ENCODE measurements at places on chromosomes 6 and 20.

DNA sequence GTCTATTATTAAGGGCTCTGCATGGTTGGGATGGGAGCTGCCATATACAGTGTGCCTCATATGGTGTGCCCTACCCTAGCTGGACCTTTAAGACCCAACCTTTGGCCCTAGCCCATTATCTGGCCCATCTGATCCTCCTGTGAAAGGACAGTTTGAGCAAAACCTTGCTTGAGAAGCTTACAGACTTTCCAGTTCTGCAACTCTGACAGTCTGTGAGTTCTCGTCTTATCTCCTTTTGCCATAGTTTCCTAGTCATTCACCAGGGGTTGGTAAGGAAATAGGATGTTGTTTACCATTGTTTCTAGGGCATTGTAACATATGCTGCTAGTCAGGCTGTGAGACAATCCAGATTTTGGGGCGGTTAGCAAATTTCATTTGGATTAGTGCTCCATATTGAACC lies 17.2 kb downstream of the CTNNBL1 start:
- DNase-seq: peak; percentile 44

DNA sequence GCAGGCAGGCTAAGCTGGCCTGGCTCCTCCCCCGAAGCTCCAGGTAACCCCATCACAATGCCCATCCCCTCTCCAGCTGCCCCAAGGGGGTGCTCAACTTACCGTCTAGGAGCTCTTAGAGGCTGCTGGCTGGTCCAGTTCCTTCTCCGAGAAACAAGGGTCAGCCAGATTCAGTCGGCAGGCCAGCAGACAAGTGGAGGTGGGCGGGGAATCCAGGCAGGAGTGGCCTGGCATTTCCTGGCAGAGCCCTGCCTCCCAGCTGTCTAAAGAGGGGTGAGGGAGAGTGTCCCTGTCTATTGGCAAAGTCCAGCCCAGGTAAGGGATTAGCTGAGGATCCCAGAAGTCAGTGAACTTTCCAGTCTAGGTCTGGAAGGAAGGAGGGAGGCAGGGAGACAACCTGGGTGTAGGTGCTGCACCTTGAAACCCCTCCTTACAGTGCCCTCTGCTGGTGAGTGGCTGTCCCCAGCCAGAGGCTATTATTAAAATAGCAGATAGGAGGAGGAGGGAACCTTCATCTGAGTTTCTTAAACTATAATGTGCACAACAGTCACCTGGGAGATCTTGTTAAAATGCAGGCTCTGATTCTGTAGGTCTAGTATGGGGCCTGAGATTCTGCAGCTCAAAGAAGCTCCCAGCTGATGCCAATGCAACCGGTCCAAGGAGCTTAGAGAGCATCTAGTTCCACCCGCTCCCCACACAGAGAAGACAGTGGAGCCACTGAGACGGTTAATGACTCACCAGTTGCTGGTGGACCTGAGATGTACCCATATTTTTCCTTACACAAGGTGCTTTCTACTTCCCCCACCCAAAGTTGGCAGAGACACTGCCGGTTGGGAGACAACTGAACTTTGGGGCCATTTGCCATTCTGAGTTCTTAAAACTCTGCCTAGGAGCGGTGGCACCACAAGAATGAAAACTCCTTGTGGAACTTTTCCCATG lies at the start of gene UNC5CL:
UNC5CL (minus strand) TSS at position 162 of the 939 bp plus-strand sequence. CDS start 4,147 bp downstream, outside the sequence.
- DNase-seq: no peak

- peak; percentile 8 for DNase-seq
These were observed 58.7 kb upstream of the SLC2A12 start for GRCh38 chr6:134111062-134111677.

GRCh38 chr6:39068391-39068790 lies 19.8 kb downstream of the GLP1R start:
- DNase-seq: no peak

DNA sequence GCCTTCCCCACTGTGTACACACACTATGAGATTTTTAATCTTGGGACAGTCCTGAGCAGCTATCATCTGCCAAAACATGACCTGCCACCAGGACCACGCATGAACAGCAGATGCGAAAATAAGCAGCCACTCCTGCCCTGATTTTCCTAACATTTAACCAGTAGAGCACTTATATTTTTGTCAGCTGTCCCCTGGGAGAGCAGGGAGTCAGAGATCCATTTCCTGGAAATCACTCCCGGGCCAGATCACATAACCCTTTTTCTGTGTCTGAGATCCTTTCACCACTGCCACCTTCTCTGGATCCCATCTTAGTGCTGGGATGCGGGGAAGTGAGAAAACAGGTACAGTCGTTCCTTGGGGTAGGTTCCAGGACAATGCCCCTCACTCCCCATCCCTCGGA lies 5.7 kb downstream of the SDCBP2 start:
- DNase-seq: no peak

DNA sequence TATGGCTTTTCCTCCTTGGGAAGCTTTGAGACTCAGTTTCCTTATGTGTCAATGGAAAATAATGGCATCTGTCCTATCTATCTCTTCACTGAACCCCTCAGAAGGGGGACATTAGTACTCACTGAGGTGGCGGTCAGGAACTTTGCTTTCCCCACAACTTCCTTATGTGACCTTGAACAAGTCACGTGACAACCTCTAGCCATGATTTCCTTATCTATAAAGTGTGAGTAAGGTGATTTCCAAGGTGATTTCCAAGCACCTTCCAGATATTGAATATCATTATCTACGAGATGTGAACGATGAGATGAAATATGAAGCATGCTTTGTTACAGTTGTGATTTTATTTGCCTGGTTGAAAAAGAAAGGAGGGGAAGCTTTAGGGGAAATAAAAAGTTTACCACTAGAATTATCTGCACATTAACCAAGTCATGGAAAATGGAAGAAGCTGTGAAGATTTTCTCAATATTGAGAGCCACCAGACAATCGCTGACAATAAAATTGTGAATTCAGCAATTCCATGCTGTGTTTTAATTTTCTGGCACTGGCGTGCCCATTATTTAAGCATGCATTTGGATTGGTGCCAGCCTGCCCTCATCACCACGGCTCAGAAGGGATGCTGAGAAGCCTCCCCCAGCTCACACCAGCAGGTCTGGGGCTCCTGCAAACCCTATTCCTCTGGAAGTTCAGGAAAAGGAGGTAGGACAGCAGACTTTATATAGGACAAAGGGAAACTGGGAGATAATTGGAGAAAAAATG lies 255.3 kb downstream of the CD83 start:
- DNase-seq: no peak

DNA sequence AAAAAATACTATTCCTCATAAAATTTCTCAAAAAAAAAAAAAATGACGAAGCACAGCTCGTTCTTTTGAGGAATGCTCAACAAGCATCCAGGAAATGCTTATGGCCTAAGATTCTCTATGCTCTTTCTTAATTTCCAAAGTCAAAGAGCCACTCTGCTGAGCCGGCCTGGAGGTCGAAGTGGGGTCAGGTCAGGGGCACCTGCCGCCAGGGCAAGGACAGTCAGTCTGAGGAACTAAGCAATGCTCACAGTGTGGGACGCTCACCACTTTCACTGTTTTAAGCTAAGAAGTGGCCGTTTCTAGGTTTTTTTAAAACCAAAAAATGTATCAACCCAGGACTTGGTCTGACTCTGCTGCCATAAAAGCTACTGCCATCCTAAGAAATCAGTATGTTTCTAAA lies 17.3 kb downstream of the YTHDF1 start:
- DNase-seq: no peak

DNA sequence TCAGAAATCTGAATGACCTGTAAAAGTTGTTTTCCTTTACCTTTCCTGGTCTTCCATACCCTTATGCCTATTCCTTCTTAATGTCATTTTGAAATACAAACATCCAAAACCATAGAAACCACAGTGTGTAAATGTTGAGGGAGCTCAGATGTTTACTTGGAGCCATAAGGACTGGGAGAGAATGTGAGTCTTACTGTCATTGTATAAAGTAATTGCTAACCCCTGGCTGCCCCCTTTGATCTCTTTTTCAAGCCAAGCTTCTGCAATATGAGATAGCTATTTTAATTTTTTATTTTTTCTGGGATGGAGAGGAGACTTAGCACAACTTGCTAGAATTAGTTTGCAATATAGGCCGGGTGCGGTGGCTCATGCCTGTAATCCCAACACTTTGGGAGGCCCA lies 124.4 kb upstream of the AKIRIN2 start:
- no peak for DNase-seq

GRCh38 chr20:62668441-62669027 lies 26.2 kb downstream of the SLCO4A1 start:
- no peak for DNase-seq

DNA sequence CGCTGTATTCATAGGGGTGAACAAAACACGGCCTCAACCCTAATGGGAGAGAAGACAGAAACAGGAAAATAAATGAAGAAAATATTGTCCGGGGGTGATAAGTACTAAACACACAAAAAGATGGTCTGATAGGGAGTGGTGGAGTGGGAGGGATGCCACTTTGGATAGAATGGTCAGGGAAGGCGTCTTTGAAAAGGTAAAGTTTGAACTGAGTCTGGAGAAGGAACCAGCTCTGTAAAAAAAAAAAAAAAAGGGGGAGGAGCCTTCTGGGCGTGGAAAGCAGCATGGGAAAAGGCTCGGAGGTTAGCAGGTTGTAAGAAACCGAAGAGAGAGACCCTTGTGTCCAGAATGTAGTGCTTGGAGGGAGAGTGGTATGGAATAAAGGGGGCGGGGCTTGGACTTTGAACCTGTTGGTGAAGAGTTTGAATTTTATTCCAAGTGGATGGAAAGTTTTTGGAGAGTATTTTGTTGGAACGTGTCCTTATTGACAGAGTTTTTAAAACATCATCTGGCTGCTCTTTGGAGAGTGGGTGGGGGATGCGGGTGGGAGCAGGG lies 1.8 kb downstream of the CHMP4B start:
- no peak for DNase-seq

- DNase-seq: no peak
These were observed 68.6 kb downstream of the ZDHHC14 start for GRCh38 chr6:157449610-157450009.

DNA sequence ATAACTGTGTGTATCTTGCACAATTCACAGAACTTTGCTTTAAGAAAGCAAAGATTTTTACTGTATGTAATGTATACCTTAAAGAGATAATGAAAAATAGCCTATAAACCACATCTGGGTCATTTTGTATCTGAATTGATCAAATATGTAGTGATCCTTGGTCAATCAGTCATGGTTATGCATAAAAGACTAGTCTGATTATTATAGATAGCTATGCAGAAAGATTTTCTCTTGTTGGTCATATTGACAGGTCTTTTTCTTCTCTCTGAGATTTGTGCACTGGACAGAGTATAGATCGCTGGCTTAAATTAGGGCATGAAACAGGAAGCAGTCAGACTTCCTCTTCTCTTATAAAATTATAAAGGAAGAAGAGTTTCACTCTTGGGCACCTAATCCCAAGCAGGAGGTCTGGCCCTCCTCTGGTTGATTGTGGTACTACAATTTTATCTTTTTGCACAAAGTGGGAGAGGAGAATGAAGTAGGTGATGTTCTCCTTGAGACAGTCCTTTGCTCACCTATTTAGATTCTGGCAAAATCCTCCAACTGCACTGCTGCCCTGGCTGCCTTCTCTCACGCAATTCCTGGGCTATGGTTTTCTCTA lies 380.9 kb upstream of the RGS17 start:
- DNase-seq: no peak

GRCh38 chr6:39665861-39666260 lies 59.3 kb downstream of the KIF6 start:
- no peak for DNase-seq

DNA sequence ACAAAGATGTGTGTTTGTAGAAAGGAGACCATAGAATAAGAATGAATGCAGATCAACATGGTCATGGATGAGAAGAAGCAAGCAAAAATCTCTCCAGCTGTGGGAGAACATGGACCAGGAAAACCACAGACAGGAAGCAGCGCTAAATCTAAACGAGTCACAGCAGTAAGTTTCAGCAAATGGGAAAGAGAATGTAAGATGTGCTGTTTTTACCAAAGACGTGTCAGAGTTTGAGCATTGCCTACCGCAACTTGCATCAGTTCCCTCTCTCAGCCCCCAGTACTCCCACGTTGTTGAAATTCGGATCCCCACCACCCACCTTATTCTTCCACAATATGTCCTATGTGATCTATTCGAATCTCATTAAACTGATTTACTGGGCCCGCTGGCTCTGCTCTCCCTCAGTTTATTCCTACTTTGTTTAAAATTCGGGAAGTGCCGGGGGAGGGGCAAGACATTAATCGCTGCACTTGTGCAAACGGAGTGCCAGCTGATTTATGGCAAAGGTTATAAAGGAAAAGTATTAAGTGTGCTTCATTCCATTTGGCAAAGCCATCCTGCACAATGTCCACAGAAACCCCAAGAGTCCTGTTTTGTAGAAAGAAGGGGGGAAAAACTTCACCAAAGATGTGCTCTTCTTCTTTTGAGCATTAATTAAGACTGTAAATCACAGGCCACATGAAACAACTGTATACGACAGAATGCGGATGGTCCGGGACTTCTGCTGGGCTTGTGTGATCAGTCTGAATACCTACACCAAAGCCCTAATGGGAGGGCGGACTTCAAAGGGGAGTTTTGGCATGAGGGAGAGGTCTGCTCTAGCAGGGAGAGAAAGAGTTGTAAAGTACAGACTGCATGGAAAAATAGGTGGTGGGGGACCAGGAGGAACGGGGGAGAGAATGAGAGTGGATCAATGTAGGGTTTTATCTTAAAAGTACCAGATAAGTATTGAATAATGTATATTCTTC lies 59.1 kb upstream of the PRDM1 start:
- DNase-seq: peak; percentile 13

GRCh38 chr6:36318690-36319435 lies 17.8 kb downstream of the BNIP5 start:
- DNase-seq: no peak

GRCh38 chr6:157821342-157822033 lies 1.6 kb upstream of the SNX9 start:
- DNase-seq: no peak

GRCh38 chr6:45477278-45477677 lies 99.5 kb upstream of the SUPT3H start:
- DNase-seq: no peak

DNA sequence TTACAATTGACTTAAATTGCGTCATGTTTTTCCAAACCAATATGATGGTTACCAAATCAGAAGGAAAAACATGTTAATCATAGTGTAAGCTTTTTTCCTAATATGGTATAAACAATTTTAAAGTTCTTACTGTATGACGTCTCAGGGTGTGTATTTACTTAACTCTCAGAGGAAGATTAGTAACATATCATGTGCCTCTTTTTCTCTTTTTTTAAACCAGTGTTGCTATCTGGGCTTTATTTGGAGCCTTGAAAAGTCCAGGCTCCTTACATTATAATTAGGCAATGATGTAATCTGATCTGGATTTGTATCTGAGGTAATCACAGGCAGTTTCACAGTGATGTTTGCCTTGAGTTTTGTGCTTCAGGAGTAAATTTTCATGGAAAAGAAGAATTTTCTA lies 20.4 kb upstream of the RAB23 start:
- DNase-seq: no peak

DNA sequence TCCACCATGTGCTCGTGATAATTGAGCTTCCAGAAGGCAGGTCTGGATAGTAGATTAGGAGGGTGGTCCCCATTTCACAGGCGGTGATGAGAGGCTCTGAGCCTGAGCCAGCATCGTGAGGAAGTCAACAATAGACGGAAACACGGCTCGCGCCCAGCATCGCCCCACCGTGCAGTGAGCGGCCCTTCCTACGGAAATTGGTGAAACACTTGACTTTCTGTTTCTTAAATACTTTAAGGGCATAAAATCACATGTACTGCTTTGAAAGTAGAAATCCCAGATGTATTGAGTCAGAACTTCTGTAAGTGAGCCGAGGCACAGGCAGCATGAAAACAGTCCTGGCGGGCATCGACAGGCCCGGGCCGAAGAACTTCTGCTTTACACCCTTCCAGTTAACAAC lies 4.3 kb upstream of the KIF25 start:
- no peak for DNase-seq

- DNase-seq: peak; percentile 7
These were observed 3.4 kb upstream of the FAM110A start for GRCh38 chr20:830011-830521.

GRCh38 chr20:286508-286907 lies 4.0 kb downstream of the C20orf96 start:
- no peak for DNase-seq
